ENCODE measurements at places on chromosomes 7 and 10.

- DNase-seq, result peak; percentile 27
These were observed 746 bp upstream of the MRPS16 start for GRCh38 chr10:73253225-73253555.

DNA sequence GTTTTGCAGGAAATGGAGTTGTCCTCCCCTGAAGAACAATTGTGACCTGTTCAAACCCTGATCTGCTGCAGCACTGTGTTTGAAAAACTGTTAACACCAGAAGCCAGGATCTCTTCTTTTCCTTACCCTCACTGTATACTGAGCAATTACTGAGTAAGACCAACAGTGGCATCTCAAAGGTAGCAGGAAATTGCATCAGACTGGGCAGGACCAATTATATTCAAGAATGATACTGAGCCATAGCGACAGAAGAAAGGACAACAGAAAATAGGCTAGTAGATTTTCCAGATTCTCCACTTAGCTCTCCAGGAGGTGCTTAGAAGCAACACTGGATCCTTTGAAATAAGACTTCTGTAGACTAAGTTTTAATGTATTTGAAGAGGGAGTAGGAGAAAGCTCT is 57.4 kb upstream of the INHBA start:
- DNase-seq, result no peak

GRCh38 chr10:132677473-132678227 is 108.3 kb downstream of the NKX6-2 start:
- no peak for DNase-seq

DNA sequence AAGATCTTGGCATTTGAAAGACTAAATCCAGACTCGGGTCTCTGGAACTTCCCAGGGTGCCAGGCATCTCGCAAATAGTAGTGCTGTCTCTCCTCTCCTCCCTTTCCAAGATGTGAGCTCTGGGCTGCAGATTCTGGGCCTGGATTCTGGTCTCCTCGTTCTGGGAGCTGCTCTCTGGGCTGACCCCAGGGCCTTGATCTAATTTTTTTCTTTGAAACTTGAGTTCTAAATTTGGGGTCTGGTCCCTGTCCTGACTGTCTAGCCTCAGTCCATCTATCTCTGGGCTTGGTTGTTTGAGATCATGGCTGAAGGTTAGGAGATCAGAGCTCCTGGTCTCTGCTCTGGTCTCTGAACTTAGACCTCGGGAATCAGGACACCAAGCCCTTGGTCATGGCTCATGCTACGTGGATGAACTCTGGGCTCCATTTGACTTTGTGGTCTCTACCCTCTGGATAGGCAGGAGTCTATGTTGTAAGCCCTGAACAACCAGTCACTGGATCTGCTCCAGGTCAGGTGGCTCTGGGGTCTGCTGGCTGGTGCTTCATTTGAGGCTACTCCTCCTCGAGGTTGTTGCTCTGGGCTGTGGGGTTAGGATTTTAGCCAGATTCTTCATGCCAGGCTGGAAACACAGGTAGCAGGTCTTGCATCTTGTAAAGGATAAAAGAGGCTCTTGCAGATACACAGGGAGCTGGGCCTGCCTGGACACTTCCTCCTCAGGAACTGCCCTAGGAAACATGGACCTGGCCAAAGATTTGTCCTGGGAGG is 8.0 kb upstream of the MBL2 start:
- no peak for DNase-seq

- no peak for DNase-seq
These were observed 46.0 kb downstream of the RASGEF1A start for GRCh38 chr10:43220657-43221418.

GRCh38 chr7:137734221-137734620 is 112.6 kb downstream of the DGKI start:
- DNase-seq, result no peak

DNA sequence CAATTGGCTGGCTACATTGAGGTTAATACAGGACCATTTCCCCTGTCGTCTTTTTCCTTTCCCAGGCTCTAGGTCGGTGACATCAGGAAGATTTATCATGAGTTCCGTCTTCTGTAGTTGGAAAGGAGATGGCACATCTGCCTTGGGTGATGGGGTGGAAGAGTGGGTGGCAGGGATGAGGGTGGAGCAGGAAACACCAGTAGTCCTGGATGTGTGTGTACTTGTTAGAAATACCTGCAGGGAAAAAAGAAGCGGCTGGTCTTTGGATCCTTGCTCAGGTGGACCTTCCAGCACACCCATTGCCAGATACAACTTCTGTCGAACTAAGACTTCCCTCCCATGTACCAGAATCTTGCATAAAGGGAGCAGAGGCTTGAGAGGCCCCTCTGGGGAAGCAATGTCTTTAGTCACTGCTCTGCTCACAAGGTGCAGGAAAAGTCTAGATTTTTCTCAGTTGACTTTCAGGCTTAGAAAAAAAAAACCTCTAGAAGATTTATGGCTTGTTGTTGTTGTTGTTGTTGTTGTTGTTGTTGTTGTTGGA is 516.8 kb upstream of the GALNT17 start:
- no peak for DNase-seq

DNA sequence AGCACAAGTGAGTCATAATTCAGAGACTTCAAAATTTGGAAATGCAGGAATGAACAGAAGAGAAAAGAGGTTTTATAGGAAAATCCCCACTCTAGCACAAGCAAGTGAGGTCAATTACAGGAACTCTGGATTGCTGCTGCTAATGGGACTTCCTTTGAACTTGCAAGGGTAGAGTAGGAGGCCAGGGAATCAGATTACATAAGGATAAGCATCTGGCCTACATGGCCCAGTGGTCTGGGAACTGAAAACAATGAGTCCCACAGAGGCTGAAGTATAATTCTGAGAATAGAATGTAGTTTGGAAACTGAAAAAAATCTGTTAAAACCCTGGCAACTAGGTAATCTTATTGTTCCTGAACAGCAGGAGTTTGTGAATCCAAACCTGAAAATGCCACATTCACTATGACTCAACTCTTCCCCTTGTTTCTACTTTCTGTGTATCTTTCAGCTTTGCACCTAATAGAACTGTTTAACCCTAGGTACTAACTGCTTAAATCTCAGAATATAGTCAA is 66.5 kb downstream of the CTNNA3 start:
- DNase-seq, result no peak

- DNase-seq, result no peak
These were observed 1.0 kb downstream of the DDC start for GRCh38 chr7:50564171-50564570.

- no peak for DNase-seq
These were observed 175.5 kb upstream of the ITGB1 start for GRCh38 chr10:33133557-33133956.

- no peak for DNase-seq
These were observed 449.1 kb upstream of the ANKRD30A start for GRCh38 chr10:36676321-36676720.

DNA sequence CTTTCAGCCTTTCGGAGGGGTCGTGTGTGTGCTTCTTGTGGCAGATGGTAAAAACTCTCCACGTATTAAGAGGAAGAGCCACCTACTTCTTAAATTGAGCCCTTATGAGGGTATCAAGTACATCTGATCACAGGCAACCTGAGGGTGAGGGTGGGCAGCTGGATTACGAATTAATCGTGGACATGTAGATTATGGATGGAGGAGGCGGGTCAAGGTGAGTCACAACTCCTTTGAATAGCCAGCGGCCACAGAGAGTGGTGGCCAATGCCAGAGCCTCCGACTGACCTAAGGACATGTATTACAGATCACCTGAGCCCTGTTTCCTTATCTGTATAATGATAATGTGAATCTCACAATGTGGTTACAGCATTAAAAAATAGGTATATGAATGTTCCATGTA is 1083.9 kb downstream of the SORCS3 start:
- DNase-seq, result no peak

DNA sequence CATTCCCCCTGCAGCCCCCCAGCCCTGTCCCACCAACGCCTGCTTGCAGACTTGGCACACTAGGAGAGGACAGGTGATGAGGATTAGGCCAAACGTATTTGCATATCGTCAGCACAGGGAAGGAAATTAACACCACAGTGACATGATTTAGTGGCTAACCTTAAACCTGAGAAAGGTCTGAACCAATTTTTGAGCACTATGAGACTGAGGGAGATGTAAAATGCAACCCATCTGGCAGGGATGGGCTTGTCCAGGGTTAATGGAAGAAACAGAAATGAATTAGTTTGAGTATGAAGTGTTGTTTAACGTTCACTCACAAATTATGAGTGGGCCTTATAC is 183.6 kb downstream of the TAX1BP1 start:
- no peak for DNase-seq

DNA sequence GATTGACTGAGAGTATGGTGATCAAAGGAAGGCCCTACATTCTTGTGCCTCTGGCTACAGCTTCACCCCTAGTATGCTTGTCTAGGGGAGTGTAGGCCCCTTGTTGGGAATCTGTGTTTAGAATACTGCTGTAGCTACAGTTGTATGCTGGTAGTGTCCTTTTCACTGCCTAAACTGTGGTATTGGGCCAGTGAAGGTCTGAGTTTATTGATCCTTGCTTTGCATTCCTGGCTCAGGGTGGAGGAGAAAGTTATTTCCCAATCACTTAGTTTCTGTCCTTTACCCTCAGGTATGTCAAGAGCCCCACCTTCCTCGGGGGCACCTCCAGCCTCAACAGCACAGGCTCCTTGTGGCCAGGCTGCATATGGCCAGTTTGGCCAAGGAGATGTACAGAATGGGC is 6.6 kb downstream of the SEC24C start:
- no peak for DNase-seq

GRCh38 chr10:30831426-30831825 is 200.2 kb downstream of the ZNF438 start:
- no peak for DNase-seq

GRCh38 chr7:32427769-32428291 is 62.4 kb downstream of the LSM5 start:
- peak; percentile 81 for DNase-seq

GRCh38 chr10:27256299-27257189 is 15.9 kb upstream of the ACBD5 start:
- DNase-seq, result no peak

DNA sequence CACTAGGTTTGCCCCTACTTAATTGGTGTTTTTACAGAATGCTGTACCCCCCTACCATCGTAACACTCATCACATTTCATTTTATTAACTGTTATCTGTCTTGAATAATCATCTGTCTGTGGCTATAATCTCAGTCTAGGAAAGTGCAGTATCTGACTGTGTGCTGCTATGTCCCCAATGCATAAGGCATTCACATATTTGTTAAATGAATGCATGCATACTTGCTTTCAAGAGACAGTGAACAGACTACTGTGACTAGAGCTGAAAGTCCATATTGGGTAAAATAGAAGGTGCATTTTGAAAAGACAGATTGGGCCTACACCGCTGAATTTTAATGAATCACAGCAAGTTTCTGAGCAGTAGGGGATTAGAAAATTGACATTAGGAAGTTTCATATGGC is 112.3 kb downstream of the ARHGAP12 start:
- no peak for DNase-seq
